ENCODE measurements at places on chromosomes 5 and 9.
A peak's percentile ranks its signal among the peaks of the same experiment; 100 is the strongest.

DNA sequence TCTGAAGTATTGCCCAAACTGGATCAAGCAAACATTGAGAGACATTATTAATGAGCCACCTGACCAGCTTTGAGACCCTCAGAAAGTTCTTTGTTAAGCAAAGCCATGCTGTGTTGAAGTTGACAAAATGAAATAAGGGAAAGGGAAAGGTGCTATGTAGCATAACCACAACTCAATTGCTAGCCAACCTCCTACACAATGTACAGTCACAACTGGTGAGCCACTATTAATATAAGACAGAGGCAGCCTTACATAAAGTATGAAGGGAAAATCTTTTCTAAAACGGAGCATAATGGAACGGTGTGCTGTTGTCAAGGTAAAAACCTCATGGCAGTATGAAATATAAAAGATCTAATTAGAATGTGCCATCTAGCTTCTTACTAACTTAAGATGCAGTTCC is 375.8 kb upstream of the ST8SIA4 start:
- no peak for ATAC-seq

- ATAC-seq, result no peak
Observed at GRCh38 chr5:39104221-39104620, 30.0 kb upstream of the RICTOR start.

GRCh38 chr5:129141696-129142095 is 47.1 kb downstream of the ISOC1 start:
- ATAC-seq, result no peak

DNA sequence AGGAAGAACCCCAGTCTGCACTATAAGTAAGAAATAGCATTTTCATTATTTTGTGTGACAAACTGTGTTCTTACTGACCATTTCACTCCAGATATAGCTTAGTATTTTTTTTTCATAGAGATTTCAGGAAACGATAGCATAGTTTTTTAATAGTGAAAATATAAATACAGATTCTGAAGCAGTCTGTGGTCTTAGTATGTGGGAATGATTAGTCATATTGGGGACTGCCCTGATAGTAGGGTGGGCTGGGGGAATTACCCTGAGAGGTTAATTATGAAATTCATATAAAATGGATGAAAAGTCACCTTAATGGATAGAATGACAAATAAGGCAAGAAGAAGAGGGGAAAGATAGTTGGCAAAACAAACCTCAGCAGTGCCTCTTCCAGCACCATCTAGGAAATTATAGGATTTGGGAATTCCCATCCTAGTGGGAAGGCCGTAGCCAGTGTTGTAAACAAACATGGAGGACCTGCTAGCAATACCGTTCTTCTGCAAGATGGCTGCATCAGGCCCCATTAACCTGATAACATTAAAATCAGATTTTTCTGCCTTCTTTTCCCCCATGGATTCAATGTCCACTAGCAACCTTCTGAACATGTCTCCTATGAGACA is 23.7 kb upstream of the NR3C1 start:
- ATAC-seq, result no peak

DNA sequence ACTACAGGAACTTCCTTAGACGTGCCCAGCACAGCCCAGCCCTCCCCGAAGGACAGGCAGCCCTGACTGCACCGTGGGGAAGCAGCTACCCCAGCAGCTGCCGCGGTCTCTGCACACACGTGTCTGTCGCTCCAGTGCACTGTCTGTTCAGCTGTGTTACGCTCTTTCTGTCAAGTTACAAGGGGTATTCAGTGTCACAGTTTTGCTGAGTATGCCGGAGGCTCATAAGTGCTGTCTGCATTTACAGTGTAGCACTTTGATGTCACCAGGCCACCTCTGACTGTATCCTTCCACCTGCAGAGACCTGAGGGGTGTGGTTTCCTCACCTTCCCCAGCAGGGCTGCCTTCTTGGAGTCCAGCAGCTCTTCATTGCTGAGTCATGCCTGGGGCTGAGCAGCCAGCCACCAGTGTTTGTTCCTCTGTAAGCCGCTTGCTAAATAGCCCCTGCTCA is 126.8 kb downstream of the EHMT1 start:
- no peak for ATAC-seq

- ATAC-seq, result peak; percentile 100
Observed at GRCh38 chr5:96344678-96345577, 88.1 kb downstream of the PCSK1 start.

- ATAC-seq, result no peak
Observed at GRCh38 chr5:138346889-138347288, 5.6 kb upstream of the KDM3B start.

GRCh38 chr5:62620761-62621160 is 42.1 kb downstream of the LRRC70 start:
- no peak for ATAC-seq

DNA sequence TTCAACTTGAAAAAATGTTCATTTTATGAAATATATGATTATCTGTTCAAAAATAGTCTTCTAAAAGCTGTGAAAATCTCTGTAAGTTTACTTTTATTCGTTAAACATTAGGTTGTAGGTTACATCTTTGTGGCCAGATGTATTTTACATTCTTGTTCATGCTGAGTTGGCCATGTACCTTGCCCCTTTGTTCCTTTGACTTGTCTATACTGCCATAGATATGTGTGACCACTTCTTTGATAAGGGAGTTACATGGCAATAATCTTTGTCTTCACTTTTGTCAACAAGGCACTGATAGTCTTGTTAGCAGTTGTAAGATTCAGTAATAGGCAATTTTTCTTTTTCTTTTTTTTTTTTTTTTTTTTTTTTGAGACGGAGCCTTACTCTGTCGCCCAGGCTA is 15.9 kb downstream of the SEC24A start:
- no peak for ATAC-seq

DNA sequence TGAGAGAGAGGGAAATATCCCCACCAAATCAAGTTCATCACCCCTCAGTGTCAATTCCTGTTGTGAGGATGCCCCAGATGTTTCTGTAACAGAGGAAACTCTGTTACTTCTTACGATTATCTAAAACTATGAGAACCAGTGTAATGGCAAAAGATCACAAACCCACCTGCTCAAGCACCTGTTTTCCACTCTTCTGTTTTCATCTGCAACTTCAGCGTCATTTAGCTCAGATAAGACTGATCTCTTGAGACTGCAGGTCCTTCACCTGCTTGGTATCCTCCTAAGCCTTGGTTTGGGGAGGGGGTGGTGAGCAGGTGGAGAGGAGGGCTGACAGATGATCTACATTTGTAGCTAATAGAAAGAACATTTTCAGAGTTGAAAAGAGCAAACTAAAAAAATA is 229.3 kb downstream of the SLF1 start:
- no peak for ATAC-seq

- ATAC-seq, result no peak
Observed at GRCh38 chr9:33277484-33277883, 12.6 kb downstream of the CHMP5 start.

GRCh38 chr5:40030661-40031060 is 605.9 kb upstream of the DAB2 start:
- no peak for ATAC-seq

GRCh38 chr5:102286476-102286875 is 9.6 kb downstream of the SLCO4C1 start:
- no peak for ATAC-seq

DNA sequence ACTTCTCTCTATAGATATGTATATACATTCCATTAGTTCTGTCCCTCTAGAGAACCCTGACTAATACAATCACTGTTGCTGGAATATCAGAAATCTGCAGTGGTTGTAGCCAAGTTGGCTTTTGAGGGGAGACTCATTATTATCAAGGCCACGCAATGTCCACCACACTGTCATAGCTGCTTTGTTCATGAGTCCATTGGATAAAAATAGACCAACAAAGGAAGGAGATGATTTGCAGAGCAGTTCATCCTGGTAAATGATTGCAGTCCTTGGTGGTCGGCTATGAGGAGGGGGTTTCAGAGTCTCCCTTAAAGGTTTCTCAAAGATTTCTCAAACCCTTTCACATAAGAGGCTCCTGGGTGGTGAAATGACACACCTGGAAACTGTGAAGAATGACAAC is 192.8 kb upstream of the ANKH start:
- ATAC-seq, result no peak

DNA sequence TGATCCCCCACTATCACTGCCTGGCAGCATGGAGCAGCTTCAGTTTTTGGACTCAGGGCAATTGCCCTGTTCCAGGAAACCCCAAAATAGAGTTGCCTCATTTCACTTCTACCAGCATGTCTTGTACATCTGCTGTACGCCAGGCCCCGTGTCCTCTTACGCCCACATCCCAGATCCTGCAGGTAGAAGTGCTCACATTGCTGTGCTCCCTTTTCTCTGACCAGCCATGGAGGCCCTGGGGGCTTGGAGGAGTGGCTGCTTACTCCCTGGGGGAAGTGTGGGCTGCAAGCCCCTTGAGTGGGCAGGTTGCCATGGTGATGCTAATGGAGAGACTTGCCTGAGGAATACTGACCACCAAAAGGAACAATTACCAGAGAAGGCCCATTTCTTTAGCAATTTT is 55.6 kb upstream of the KCNIP1 start:
- no peak for ATAC-seq

GRCh38 chr5:33938881-33939280 is 2.7 kb downstream of the RXFP3 start:
- ATAC-seq, result no peak

- no peak for ATAC-seq
Observed at GRCh38 chr5:133845271-133845670, 123.2 kb downstream of the C5orf15 start.

DNA sequence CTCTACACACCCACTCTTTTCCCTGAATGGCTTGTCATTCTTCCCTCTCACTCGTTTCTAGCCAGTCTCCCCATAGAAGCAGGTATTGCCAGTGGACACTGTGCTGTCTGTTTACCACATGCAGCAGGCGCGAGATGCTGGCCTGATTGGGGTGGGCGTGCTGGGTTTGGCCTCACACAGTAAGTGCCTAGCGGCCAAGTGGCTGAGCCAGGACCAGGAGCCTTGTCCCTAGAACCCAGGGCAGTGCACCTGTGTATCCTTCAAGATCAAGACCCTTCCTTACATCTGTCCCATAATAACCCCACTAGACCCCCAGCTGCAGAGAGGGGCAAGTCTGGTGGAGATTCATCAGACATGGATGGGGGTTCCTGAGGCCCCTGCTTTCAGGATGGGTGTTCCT is 112.8 kb upstream of the IRX4 start:
- no peak for ATAC-seq

GRCh38 chr9:129040113-129040643 is 3.8 kb downstream of the MIGA2 start:
- no peak for ATAC-seq

- ATAC-seq, result no peak
Observed at GRCh38 chr5:134103998-134104654, 10.4 kb upstream of the TCF7 start.

- ATAC-seq, result peak; percentile 82
Observed at GRCh38 chr5:144205141-144205551, 34.5 kb downstream of the KCTD16 start.

- no peak for ATAC-seq
Observed at GRCh38 chr9:78332381-78332780, 35.5 kb downstream of the PSAT1 start.

DNA sequence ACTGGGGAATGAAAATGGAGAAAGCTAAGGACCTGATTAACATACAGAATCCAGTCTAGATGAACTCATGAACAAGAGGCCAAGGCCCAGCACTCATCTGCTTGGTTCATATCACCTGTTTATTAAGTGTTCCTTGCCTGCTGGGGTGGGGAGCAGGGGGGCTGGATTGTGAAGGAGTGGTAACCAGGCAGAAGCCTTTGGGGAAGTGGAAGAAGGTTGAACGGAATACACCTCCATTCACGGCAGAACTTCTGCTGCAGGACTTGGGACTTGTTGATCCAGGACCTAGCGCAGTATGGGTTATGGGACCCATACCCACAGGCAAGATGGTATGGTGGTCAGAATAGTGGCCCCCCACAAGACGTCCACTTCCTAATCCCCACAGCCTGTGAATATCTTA is 8.8 kb upstream of the SEPTIN8 start:
- no peak for ATAC-seq

DNA sequence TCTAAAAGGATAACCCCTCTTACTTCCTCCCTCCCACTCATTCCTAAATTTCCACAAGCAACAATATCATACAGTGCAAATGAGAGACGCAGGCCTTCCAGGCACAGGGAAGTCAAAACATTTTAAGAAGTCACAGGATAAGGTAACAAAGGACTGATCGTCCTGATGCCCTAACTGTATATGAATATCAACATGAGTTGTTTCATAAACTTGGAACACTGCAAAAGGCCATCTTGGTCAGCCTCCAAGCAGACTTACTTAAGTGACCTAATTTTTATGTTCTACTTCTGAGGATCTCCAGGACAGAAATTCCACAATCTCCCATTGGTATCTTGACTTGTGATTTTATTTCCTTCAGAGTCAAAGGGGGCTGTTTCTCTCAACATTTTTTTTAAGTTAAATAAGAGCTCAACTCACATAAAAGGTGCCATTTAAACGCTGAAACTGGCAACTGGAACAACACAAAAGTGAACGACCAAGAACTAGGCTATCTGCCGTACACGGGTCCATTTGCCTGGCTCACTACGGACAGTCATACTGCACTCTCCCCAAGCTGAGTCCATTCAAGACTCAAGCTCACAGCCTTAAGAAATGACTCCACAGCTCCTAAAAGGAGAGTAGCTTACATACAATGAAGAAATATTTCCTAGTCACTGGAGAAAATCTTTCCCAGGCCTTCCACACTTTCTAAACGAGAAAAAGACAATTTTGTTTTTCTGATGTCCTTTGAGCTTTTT is 71.3 kb downstream of the LHFPL2 start:
- peak; percentile 56 for ATAC-seq

- no peak for ATAC-seq
Observed at GRCh38 chr5:113273948-113274347, 160.8 kb downstream of the TSSK1B start.

DNA sequence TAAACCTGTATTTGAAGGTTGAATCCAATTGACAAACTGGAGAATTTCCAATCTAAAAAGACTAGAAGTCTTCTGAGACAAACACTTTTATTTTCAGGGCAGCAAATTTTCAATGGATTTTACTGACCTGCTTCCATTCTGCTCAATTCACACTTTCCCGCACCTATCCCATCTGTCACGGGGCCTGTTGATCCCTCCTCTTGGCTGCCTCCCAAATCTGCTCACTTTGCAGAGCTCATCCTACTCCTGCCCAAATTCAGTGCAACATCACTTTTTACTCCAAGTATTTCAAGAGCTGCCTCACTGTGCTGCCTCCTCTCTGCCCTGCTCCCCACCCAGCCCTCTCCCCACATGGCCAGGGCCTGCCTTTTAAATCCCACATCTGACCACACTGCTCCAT is 35.1 kb downstream of the GOLM1 start:
- ATAC-seq, result no peak

DNA sequence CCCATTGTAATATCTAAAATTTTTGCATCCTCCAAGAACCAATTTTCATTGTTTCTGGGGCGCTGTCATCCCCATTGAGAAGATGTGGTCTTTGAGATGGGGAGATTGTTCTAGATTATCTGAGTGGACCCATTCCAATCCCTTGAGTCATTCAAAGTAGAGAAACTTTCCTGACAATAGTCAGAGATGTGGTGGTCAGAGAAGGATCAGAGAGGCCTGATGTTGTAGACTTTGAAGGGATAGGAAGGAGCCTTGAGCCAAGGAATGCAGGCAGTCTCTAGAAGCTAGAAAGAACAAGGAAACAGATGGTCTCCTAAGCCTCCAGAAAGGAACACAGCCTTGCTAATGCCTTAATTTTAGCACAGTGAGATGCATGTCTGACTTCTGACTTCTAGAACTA is 80.4 kb downstream of the TEK start:
- no peak for ATAC-seq
